Brain pericyte (primary cell): ENCODE measurements at places on chromosomes 6 and 20.

- DNase-seq = no peak
Observed at GRCh38 chr6:75115481-75115880, 90.4 kb downstream of the COL12A1 start.

DNA sequence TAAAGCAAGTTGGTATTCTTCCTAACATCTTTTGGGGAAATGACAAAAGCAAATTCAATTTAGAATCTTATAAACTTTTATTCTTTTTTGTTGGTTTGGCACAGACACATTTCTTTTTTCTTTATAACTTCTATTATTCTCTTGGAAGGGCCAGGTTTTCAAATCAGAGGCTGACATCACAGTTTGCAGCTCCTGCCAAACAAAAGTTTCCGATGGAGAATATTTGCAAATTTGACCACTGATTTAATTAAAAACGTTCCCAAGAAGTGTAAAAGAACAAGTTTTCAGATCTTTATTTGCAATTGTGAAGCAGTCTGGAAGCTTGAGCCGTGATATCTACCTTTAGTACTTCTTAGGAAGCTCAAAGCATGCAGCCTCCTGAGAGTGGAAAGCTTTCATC is 53.8 kb upstream of the CD83 start:
- DNase-seq = no peak

DNA sequence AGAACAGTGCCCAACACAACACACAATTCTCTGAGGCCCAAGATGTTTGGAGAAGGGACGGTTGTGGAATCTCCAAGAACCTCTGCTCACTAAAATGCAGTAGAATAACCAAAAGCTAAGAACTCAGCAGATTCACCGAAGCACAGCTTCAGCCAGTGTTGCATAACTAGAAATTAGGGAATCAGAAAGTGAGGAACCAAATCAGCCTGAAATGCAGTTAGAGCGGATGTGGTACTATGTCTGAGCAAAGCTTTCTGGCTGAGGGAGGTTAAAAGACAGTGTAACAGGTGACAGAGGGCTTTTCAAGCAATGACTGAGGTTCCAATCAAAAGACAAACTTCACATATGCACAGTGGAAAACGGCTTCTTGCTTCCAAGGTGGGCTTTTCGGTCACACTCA is 197.9 kb upstream of the KCNK16 start:
- no peak for DNase-seq

- no peak for DNase-seq
Observed at GRCh38 chr6:8958894-8959511, 523.7 kb upstream of the SLC35B3 start.

- no peak for DNase-seq
Observed at GRCh38 chr6:43884652-43885022, 114.6 kb downstream of the VEGFA start.

DNA sequence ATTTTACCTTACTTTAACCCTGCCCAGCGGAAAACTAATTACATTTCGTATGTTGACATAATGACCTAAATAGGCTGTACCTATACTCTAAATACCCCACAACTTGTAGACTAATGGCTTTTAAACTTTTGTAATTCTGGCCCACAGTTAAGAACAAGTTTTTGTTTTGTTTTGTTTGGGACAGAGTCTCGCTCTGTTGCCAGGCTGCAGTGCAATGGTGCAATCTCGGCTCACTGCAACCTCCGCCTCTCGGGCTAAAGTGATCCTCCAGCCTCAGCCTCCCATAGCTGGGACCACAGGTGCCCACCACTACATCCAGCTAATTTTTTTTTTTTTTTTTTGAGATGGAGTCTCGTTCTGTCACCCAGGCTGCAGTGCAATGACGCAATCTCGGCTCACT is 5.7 kb upstream of the SASH1 start:
- DNase-seq = no peak

GRCh38 chr6:113347436-113347835 is 509.7 kb upstream of the MARCKS start:
- DNase-seq = no peak

- no peak for DNase-seq
Observed at GRCh38 chr6:100119261-100119660, 125.2 kb upstream of the MCHR2 start.

DNA sequence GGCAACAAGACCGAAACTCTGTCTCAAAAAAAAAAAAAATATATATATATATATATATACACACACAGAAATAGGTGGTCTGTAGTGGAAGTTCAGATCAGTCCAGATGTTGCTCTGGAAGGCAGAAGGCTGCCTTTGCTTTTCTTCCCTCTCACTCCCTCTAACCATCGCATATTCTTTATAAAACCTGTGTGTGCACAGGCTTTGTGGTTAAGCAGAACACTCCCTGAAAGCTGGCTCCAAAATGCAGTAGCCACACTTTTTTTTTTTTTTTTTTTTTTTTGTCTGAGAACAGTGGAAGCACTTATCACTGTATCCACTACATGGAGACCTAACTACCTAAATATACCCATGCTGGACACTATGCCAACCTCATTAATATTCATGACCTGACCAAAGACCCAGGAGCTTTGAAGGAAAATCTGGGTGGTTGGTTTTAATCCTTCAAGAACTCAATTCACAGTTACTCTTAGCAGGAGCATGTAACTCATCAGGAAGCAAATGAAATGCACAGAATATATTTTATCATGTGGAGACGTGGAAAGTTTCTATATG is 20.0 kb upstream of the GFOD1 start:
- DNase-seq = no peak

GRCh38 chr6:12608016-12608860 is 108.3 kb upstream of the PHACTR1 start:
- no peak for DNase-seq

DNA sequence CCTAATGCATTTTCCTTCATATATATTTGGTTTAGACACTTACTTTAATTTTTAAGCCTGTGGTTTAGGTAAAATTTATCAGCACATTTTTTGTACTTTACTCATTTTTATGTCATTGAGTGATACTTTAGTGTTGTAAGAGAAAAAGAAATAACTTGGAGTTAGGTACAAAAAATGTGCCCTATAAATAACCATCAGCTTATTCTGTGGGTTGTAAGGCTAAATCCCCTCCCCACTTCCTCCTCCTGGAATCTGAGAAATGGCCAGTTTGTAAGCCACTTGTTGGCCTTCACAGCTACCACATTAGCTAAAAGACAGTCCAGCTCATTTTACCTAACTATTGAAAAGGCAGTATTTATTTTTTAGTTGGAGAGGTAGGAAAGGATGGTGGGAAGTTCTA is 576.3 kb downstream of the PKHD1 start:
- no peak for DNase-seq

GRCh38 chr6:39925931-39926290 is 8.4 kb downstream of the MOCS1 start:
- no peak for DNase-seq

GRCh38 chr20:11323816-11324215 is 593.9 kb upstream of the BTBD3 start:
- no peak for DNase-seq

GRCh38 chr6:83432636-83433035 is 1.8 kb upstream of the ME1 start:
- DNase-seq = no peak

DNA sequence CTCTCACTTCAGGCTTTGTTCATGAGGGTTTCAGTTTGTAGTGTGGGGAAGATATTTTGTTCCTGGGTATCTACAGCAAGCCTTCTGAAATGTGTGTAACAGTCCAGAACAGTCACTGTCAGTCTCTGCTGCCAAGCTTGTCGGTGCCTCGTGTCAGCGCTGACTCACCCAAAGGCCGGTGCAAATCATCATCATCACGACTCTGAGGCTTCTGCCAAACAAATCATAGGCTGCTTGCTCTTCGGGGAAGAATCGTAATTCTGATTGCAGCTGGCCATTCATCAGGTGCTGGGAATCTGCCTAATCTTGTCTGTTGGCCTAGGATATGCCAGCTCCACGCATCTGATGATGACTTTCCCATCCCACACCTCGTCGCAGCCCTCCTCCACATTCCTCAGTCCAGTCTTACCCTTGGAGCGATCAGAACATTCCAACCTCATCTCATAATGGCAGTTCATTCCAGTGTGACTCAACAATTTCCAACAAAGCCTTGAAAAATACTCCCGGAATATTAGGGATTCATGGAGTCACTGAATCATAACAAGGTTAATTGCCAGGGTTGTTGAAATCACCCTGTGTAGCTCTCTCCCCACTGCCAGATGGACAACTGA is 40.9 kb downstream of the ALDH8A1 start:
- peak; percentile 63 for DNase-seq

DNA sequence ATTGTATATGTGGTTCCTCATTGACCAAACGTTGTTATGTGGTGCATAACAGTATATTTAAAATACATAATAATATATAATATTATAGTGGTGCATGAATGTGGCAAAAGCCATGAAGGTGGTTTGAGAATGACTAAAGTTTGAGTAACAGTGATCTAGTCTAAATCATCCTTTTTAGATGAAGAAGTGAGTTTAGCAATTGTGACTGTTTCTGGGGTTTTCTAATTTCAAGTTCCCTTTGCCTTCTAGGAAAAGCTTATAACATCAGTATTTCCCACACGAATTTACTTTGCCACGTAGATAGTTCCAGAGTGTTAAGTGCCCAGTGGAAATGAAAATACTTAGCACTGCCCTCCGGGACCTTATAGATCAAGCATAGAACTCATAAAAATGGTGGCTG is 40.9 kb downstream of the ARFGEF2 start:
- no peak for DNase-seq

DNA sequence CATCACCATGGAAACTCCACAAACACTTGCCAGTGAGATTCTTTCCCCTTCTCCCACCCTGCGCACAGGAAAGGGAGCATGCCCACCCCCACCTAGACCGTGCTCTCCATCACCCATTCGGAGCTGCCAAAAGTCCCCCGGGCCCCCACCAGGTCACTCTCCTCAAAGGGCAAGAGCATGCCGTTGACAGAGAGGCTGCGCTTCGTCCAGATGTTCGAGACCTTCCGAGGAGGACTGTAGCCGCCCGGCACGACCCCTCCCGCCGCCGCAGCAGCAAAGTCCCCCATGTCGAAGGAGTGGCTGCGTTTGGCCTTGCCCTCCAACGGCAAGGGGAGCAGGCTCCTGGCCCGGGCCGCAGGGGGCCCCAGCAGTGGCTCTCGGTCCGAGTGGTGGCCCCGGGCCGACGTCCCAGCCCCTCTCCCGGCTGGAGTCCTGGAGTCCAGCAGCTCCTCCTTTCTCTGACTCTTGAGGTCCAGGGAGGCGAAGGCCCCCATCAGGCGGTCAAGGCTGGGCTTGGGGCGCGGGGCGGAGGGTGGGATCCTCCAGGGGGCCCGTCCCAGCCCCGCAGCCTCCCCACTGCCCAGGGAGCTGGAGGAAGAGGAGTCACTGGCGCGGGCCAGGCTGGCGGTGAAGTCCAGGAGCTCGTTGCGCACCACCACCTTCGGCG is 195.2 kb downstream of the LRFN2 start:
- no peak for DNase-seq

DNA sequence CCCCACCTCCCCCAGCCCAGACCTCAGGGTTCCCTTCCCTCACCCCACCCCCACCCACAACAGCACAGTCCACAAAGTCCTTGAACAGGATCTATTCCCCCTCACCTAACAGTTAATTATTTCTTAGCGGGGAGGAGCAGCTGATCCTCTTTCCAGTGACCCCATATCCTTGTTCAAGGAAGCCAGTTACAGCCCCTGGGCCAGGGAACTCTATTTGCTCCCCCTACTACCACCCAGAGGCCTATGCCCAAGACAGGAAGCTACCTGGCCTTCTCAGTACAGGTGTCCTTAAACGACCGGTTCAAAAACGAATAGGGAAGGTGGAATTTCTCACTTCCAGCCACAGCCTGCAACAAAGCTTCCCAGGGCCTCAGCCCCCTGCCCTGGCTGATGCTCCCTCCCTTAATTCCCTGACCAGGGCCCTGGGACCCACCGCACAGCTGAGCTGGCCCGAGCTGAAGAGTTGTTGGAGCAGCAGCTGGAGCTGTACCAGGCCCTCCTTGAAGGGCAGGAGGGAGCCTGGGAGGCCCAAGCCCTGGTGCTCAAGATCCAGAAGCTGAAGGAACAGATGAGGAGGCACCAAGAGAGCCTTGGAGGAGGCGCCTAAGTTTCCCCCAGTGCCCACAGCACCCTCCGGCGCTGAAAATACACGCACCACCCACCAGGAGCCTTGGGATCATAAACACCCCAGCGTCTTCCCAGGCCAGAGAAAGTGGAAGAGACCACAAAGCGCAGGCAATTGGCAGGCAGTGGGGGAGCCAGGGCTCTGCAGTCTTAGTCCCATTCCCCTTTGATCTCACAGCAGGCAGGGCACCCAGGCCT is 778 bp downstream of the MCCD1 start:
- DNase-seq = no peak

DNA sequence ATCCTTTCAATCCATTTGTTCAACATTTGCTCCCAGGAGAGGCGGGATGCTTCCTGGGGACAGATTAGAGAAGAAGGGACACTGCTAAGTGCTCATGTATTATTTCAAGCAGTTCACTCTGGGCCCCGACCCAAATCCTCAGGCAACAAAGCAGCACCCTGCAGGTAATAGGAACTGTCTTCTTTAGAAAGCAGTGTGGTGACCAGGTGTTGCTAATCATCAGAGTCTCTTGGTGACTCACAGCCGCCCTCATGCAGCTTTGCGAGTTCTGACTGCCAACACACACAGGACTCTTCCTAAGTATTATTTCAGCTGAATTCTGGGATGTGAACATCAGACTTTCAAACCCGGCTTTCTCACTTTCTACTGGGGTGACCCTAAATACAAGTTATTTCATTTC is 356.4 kb downstream of the PRKN start:
- no peak for DNase-seq

- DNase-seq = no peak
Observed at GRCh38 chr6:73712535-73713173, 16.7 kb downstream of the CD109 start.

DNA sequence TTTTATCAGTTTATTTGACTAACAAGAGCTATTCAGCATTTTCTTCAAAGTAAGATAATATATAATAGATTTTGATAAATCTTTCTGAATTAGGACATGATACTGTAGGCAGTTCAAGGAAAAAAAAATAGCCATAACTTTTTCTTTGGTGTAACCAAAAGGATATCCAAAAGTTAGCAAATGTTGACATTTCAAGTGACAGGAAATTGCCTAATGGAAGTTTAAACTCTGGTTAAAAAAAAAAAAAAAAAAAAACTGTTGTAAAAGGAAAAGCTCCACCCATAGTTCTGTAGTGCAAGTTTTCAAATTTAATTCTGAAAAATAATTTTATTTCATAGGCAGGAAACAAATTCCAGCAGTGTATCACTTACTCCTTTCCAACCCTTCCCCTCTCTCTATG is 18.8 kb downstream of the HEBP2 start:
- no peak for DNase-seq

DNA sequence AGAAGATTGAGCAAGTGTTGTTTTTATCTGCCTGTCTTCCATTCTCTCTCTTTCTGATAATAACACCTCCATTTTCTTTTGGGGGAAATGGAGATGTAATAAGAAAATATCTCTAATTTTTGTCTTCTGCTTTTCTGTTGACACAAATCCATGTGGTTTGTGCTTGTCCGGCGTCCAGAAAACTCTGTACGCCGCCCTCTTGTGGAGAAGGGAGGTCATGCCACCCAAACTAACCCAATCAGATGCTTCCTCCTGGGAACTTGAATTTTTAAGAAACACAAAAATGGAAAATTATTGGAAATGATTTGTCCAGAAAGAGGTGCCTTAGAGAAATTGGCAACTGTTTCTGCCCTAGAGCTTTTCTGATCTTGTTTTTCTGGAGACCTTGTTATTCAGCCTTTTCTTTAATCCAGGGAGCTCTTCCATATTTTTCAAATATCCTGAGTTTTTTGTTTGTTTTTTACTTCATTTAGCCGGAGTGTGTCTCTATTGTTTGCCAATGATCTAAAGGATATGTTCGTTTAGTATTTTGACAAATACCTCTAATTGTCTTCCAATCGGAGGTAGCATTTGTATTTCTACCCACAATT is 17.8 kb upstream of the FNDC1 start:
- peak; percentile 27 for DNase-seq

GRCh38 chr6:48307573-48307972 is 196.6 kb upstream of the PTCHD4 start:
- no peak for DNase-seq
